ENCODE measurements at places on chromosomes 4 and X.

GRCh38 chr4:10977534-10977933 lies 293.0 kb upstream of the CLNK start:
- DNase-seq, result no peak

- no peak for DNase-seq
These were observed 10.8 kb upstream of the POLA1 start for GRCh38 chrX:24682739-24683432.

DNA sequence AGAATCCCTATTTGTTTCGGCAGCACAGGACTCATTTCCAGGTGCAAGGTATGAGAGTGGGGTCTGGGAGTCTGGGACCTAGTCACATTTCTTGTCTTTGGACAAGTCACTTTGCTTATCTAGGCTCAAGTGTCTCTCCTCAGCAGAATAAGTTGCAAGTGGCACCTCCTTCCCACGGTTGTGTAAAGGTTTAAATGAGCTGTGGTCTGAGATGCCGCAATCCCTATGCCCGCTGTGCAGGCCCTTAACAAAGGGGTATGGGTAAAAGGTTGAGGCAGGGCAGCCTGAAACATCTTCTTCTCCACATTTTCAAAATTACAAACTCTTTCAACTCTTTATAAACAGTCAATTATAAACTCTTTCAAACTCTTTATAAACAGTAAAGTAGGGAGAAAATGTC lies 93.7 kb downstream of the RTL5 start:
- no peak for DNase-seq

DNA sequence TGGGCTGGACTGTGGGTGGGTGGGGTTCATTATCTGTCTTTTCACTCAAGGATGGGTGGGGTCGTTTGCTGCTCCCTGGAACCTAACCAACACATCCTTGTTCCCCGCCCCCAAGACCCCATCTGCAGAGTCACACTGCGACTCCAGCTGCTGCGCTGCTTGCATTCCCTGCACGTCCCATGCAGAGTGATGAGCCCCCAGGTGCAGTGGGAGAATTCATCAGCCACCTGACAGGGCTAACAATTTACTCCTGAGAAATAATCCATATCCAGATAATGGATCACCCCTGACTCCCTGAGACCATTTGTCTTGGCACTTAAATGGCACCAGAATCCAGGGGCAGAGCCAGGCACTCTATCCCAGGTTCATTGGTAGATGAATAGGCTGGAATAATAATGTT lies 12.4 kb upstream of the ARHGAP36 start:
- no peak for DNase-seq

DNA sequence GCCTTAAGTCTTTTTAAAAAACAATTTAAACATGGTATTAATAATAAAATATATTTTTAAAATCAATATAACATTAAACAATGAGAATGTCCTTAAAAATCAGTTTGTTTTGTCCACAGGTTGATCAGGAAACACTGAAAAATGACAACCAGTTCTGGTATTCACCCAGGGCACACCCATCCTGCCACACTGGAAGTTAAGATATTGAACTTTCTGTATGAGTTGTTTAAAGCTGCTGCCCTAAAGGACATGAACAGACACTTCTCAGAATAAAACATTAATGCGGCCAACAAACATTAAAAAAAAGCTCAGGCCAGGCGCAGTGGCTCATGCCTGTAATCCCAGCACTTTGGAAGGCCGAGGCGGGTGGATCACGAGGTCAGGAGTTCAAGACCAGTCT lies 15.0 kb upstream of the HOPX start:
- DNase-seq, result peak; percentile 32

DNA sequence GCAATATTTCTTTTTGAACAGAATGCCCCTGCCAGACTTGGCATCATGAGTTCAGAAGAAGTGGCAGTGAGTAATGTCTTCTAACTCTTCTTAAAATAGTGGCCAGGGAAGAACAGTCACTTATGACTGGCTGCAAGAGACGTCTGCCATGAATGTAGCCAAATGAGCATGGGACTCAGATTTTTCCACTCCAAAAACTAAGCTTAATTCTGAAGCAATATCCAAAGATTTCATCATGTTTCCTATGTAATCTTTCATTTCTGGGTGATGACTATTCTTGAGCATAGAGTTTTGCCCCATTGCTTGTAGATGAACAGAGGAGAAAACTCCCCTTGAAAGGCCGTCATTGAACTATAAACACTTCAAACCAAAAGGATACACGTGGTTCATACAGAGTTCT lies 11.8 kb downstream of the AMBN start:
- peak; percentile 81 for DNase-seq

GRCh38 chrX:149631234-149632165 lies at the start of gene TMEM185A:
TSS of gene TMEM185A (minus strand) at chrX:149631792. CDS start at chrX:149631580, 212 bp downstream.
- DNase-seq, result peak; percentile 51

GRCh38 chrX:111339212-111339611 lies 68.9 kb upstream of the CAPN6 start:
- DNase-seq, result no peak

GRCh38 chr4:9703391-9703790 lies 78.0 kb upstream of the DRD5 start:
- DNase-seq, result peak; percentile 32

GRCh38 chr4:35725131-35725530 lies 519.2 kb downstream of the ARAP2 start:
- DNase-seq, result no peak

DNA sequence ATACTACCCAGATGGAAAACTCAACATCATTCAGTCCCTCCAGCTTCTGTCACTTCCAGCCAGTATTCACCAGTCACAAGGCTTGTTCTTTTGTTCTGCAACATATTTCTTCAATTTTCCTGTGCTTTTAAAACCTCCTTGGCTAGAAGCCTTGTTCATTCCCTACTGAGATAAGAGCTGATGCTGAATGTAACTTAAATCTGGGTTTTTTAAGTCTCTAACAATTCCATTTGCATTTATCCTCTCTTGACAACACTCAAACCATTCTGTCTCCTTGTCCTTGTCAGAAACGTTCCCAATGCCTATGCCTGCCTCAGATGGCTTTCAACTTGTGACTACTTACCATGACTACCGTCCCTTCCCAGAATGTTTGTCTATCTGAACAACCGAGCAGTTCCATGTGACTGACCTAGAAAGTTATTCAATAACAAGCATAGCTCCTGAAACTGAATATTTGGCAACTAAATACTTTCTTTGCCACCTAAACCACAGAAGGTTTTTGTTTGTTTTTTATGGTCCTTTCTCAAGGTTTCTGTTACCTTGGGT lies 682.9 kb upstream of the GALNTL6 start:
- no peak for DNase-seq

GRCh38 chrX:23888887-23889501 lies 18.7 kb downstream of the APOO start:
- no peak for DNase-seq

DNA sequence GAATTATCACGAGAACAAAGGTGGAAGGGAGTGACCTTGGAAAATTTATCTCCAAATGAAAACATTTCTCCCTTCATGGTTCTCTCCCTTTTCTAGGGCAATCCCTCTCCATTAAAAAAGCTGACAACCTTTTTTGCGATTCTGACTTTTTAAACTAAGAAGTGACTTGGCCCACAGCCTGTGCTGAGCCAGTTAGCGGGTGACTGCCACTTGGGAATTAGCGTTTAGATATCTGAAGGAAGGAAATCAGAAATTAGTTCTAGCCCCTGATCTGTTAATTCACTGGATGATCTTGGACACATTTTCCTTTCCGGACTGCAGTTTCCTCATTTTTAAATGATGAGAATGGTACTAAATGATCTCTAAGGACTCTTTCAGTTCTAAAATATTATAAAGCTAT lies 245.0 kb downstream of the FBXO8 start:
- DNase-seq, result no peak

- DNase-seq, result no peak
These were observed 20.3 kb downstream of the RGS12 start for GRCh38 chr4:3313139-3313538.

- no peak for DNase-seq
These were observed 41.7 kb upstream of the FRMD7 start for GRCh38 chrX:132169554-132169953.

DNA sequence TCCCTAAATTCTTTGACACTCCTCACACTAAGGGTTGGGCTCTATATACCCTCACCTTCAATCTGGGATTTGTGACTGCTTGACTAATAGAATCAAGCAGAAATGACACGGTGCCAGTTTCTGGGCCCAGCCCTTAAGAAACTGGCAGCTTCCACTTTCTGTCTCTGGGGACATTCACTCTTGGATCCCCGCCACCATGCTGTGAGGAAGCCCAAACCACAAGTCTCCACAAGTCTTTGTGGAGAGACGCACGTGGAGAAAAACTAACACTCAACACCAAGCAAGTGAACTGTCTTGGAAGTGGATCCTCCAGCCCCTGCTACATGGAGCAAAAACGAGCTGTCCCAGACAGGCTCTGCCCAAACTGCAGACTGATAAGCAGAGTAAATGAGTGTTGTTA lies 1.1 kb upstream of the EDNRA start:
- peak; percentile 95 for DNase-seq

- no peak for DNase-seq
These were observed 359.2 kb upstream of the TEX13C start for GRCh38 chrX:124960454-124960853.

DNA sequence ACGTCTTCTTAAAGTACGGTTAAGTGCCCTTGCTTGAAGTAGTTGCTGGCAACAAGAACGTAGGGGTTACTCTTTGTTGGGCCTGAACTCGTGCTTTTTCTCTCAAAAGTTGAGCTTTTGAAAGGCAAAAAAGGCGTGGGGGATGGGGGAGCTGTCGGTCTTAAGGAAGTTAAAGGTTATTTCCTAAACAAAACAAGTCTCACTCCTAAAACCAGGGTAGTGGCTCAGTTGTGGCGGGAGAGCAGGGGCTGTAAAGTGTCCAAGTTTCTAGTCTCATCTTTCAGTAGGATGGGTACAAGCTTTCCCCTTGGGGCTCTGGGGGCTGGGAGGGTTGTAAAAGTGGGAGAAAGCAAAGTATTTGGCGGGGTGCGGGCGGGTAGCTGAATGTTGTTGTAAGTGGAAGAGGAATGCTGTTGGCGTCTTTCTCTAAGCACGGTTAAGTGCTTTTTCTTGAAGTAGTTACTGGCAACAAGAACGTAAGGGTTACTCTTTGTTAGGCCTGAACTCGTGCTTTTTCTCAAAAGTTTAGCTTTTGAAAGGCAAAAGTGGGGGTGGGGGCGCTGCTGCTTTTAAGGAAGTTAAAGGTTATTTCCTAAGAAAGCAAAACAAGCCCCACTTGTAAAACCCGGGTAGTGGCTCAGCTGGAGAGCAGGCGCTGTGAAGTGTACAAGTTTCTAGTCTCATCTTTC lies 904 bp upstream of the WDR1 start:
- DNase-seq, result no peak

DNA sequence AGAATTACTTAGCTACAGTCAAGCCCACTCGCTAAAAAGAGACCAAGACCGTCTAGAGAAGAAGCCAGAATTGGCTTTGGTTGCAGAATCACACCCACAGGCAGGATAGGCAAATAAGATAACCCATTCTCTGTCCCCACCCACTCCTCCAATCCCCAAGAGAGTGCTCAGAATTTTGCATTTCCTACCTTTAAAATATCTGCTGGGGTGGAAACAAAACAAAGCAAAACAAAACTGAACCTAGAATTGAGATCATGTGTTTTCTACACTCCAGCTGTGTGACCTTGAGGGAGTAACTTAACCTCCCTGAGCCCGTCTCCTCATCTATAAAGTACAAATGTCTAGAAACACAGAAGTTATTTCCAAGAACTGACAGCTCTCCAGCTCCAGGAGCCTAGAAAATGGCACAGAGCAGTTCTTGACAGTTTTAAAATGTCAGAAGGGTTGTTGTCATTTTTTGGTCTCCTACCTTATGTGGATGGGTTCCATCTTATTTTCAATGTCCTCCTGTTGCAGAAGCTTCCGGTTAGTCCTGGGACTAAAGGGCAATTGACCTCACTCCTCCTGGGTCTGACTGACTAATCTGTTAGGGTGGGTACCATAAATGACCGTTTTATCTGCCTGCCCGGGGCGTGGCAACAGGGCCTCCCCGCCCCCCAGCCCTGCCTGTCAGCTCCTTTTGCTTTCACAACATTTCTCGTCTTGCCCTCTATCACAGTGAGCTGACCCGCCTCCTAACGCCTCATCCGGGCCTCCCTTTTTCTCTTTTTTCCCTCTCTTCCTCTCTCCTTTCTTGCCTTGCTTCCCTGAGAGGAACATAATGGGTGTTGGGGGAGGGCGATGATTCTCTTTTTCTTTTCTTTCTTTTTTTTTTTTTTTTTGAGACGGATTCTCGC lies 114.0 kb downstream of the RBM47 start:
- DNase-seq, result no peak

DNA sequence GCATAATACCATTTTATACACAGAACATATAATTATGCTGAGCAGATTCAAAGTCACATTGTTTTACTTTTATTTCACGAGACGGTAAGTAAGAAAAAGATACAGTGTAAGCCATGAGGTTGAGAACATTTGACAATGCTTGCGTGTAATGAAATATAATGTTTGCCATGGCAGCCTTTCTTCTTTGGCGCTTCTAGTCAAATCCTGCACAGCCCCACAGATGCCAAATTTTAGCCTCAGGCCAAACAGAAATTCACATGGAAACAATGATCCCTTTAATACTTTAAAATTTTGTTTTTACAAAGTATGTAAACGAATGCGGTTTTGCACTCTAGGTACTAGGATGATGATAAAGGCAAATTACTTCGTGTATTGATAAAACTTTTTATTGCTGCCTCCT lies 502.7 kb upstream of the SMIM31 start:
- no peak for DNase-seq

GRCh38 chrX:129006491-129006890 lies 516.8 kb downstream of the SMARCA1 start:
- DNase-seq, result no peak

DNA sequence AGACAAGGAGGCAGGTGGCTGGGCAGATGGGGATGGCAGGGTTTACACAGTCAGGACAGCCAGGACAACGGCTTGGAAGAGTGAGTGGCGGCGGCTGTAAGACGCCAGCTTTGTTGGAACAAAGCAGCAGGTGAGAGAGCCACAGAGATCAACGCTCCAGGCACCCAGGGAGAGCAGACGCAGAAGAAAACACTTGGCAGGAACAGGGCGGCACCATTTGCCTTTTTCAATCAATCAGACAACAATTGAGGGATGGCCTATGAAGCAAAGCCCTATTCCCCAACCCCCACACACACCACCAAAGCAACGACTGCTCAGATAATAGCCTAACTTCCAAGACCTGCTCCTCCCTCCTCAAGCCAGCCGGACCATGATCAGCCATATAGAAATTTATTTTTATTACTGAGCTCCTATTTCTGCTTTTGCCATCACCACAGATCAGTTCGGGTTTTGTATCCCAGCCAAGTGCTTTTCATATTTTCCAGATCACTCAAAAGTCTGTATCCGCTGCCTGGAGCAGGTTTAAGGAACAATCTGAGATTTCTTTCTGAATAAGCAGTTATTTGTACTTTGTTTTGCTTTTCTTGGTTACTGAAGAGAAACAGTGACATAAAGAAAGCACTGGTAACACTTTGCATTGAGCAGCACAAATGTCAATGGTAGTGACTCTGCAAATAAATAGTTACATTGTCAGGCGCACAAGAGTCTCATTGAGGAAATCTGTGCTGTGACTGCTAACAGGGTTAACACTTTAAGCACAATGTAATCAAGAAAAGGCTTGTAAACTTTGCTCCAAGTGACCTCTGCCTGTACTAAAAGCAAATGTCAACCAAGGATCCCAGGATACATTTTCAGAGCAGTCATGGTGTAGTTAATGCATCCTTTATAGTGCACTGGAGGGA lies 81.8 kb upstream of the RBPJ start:
- peak; percentile 74 for DNase-seq
